ENCODE measurements at places on chromosomes 2 and 18. TPM values are rescaled to one million over a fixed set of nuclear protein-coding genes. Genes with fewer than 3 reads are reported as not detected.

RAPH1 gene
- 25.2 TPM for total RNA-seq

RAB17 gene
- total RNA-seq = 9.4 TPM

FBXO36 gene
- 1.3 TPM for total RNA-seq

OTOF gene
- not detected for total RNA-seq

TUBA4A gene
- total RNA-seq = 146 TPM
